ENCODE measurements at places on chromosomes 1 and 21. TPM values are rescaled to one million over a fixed set of nuclear protein-coding genes. Genes with fewer than 3 reads are reported as not detected.

Gene IQGAP3
- 28.6 TPM for total RNA-seq

DNA sequence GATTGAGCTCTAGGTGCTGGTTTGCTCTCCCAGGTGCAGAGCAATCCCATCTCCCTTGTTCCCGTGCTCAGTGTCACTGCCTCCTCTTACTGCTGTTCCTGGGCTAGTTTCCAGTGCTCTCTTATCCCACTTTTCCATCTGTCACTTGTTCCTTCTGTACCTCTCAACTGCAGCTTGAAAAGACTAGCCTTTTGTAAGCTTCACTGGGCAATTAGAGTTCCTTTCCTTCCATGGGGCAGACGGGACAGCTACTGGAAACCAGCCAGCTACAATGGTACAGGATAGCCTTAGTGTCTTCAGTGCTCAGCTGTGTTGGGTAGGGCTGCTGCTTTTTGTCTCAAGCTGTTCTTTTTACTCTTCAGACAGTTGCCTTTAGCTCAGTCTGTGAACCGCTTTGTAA lies 31.6 kb downstream of the AGT start:
- no peak for DNase-seq

DNA sequence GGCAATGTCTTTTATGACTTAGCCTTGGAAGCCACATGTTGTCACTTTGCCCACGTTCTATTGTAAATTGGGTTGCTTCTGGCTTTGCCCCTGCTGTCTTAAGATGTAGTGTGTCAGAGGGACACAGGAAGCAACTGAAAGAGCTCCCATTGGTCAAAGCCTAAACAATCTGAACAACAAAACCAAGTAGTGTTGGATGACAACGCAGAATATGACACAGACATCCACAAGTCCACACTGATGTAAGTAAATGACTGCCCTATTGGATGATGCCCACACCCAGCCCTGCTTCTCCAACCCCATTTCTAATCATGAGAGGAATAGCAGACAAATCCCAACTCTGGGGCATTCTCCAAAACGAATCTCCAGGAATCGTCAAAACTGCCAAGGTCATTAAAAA lies 50.7 kb downstream of the ELF3 start:
- DNase-seq, result no peak

DNA sequence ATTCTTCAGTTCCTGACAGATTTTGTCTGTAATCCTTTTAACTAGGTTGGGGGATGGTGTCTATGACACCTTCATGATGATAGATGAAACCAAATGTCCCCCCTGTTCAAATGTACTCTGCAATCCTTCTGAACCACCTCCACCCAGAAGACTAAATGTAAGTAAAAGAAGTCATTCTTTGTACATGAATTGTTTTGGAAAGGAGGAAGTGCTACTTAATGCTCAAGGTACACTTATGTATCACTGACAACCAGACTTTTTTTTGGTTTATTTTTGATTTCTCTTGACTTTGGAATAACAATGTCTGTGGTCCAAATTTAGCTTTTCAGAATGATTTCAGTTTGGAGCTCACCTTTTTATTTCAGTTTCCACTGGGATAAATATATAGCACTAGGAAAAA lies 2.3 kb downstream of the DYRK3 start:
- no peak for DNase-seq

DNA sequence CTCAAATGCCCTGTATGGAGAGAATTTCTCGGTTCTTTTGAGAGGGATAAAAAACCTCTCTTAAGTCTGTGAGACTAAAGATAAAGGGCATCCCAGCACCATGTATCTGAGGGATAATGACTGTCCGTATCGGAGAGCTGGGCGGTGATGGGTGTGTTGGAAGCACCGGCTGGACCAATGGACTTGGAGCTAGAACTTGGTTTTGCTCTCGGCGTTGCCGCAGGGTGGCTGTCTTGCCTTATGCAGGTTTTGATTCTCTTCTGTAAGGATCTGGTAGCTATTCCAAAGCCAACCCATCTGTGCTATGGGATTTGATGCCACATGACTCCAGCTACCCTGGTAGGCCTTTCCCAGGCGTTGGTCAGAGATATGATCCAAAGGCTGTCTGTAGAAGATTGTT lies 348.8 kb downstream of the KIF26B start:
- DNase-seq, result no peak

- no peak for DNase-seq
Measured at GRCh38 chr1:87250336-87250735, 78.3 kb upstream of the LMO4 start.

Gene BARHL2
- total RNA-seq, result 0.18 TPM

All from endodermal cell (in vitro differentiated cells).